ENCODE measurements at places on chromosomes 2 and 18.

- DNase-seq = peak; percentile 8
Measured at GRCh38 chr18:6521803-6522418, 107.2 kb upstream of the L3MBTL4 start.

GRCh38 chr2:227033471-227034148 is 130.4 kb downstream of the COL4A4 start:
- peak; percentile 19 for DNase-seq

GRCh38 chr18:58499527-58500221 is 129.2 kb downstream of the ALPK2 start:
- DNase-seq = no peak

DNA sequence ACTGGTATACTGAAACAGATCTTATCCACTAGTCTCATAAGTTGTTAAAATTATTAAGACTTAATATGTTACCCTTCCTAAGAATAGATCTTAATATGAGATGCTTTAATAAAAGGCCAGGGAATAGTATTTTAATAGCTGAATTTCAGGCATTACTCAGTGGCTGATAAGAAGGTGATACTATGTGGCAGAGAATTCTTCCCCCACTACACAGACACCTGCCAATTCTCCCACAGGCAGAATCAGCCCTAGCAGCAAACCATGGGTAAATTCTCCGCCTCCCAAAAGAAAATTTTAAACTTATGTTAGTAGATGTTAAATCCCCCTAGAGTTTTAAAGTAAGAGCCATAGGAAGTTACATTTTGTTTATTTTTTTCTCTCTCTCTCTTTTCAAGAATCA is 888.8 kb downstream of the LRP1B start:
- no peak for DNase-seq

- DNase-seq = no peak
Measured at GRCh38 chr18:76314496-76314895, 180.5 kb downstream of the ZNF516 start.

DNA sequence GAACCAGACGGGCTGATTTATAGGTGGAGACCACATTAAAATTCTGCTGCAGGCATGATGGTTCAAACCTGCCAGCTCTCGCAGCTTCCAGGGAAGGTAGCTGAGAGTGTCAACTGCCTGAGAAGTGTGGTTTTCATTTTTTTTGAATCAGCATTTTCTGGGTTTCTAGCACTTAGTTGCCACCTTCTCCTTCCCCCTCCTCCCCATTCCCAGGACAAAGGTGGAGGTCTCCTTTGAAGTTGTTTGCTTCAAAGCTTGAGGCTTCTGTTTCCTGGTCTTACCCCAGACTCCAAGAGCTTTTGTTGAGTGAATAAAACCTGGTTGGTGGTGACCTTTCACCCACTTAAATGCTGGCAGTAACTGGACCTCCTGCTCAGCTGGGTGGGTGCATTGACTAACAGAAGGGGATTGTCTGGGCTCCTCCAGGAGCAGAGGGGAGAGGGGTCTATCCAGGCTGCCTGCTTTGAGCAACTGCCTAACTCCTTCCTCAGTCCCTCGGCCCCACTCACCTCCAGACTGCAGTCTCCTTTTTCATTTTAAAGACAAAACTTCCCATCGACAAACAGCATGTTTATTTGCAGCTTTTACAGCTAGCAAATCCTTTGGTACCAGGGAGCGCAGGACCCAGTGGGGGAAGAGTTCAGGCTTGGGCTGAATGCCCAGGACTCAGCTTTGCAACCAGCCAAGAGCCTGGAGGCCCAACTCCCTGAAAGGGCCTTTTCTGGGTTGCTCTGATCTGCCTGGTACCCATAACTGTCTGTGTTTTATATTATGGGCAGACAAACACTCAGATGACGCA is 3.5 kb downstream of the RHOB start:
- no peak for DNase-seq

DNA sequence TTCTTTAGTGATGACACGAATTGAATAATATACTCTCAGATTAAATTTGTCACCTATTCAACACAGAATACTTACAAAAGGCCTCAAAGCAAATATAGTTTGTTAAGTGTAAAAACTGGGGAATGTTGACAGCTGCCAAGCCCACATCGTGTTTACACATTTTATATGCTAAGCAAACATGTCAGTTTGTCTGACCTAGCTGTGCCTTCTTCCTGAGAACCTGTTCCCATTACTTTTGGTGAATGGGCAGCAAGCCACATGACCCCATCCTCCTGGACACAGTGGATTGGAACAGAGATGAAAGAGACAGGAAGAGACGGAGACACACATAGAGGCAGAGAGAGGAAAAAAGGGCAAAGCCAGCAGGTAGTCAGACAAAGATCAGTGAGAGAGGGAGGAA is 22.9 kb upstream of the CUL3 start:
- no peak for DNase-seq

GRCh38 chr2:24730481-24730880 is 62.7 kb downstream of the PTRHD1 start:
- no peak for DNase-seq

GRCh38 chr18:54867131-54867530 is 38.9 kb downstream of the RAB27B start:
- DNase-seq = no peak

DNA sequence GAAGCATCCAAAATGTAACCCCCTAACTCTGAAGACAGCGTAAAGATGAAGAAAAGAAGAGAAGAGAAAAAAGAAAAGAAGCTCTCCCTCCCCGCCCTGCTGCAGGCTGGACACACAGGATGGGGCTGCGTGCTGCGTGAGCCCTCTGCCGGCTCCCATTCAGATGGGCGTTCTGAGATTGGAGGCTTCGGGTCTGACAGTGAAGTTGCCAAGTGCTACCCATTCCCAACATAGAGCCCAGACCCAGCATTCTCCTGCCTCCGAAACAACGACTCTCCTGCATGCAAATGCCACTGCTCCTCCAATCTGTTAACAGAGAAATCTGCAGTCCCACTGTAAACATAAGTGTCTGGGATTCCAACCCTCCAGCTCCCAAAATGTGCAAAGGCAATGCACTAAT is 234.9 kb downstream of the BCL11A start:
- DNase-seq = no peak

GRCh38 chr2:9554921-9555296 is 721 bp downstream of the ADAM17 start:
- peak; percentile 33 for DNase-seq

DNA sequence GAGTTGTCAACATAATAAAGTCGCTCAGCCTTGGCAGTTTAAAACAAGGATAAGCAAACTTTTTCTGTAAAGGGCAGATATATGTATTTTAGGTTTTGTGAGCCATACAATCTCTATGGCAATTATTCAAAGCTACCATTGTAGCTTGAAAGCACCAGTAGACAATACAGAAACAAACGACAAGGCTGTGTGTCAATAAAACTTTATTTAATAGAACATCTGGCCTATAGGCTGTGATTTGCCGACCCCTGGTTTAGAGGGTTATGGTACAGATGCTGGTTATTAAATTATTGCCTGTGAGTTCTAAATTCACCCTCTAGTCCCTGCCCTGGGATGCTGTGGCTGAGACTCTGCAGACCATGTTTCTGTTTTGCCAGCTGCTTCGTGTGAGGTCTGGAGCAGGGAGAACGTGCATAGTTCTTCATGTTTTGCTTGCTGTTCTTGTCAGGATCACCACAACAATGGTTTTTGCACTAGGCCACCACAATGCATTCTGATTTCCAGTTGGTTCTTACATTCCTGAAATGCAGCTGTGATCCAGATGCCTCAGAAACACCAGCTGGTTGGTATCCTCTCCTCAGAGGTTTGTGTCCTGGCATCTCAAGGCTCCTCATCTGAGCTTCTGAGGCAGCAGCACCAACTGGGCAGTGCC is 46.6 kb downstream of the ICOS start:
- no peak for DNase-seq

GRCh38 chr2:184532551-184532950 is 65.8 kb upstream of the ZNF804A start:
- no peak for DNase-seq

DNA sequence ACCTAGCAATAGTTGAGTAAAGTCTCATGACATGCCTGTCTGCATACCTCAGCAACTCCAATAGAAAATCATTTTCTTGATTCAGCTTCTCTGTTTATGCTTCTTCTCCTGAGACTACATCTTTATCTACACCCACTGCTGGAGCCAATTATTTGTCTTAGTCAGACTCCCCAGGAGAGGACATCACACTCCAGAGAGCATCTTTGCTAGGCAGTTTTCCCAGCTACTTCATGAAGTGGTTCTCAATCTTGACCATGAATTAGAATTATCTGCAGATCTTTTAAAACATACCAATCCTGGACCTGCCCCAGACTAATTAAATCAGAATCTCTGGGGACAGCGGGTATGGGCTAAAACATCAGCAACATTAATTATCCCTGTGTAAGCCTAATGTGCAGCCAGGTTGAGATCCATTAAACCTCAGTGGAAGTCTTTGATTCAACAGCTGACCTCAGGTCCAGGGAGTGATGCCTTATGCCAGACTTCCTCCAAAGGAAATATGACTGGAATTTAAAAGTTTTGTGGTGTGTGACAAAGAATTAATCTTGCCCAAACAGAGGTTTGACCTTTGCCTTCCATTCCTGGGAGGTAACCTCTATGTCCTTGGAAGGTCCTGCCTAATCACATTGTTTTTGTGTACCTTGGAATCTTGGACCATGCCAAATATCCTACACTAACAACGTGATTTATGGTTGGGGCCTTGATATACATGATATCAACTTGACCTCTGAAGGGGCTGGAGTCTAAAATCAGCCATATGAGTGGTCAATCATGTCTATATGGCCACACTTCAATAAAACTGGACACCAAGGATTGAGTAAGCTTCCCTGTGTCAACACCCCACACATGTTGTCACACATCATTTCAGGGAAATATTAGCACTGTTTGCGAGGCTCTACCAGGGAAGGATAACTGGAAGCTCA is 99.3 kb upstream of the DNAJC10 start:
- DNase-seq = no peak

DNA sequence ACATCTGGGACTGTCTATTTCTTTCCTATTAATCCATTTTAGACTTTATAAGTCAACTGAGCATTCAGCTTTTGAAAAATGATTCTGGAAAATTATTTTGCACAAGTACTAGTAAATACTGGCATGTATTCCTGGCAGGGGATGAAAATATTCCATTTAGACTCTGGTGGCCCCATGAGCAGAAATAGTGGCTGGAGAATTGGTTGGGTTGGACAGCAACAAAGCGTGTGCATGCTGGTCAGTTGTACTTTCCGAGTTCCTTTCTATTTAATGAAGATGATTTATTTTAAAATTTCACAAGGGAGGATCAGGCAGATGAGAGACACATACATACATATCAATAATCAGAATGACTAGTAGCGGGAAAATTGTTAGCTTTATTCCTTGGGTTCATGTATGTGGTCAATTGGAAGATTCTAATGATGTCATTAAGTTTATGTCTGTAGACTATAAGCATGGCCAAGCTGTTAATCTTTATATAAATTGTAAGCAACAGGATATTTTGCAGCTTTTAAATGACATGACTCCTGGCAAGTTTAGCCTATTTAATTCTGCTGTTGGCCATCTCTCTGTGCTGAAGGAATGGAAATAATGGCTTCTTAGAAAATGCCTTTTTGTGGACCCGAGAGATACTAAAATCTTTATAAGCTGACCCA is 541.6 kb downstream of the SLC4A3 start:
- DNase-seq = no peak

- no peak for DNase-seq
Measured at GRCh38 chr2:164839914-164840457, 1.6 kb downstream of the COBLL1 start.

DNA sequence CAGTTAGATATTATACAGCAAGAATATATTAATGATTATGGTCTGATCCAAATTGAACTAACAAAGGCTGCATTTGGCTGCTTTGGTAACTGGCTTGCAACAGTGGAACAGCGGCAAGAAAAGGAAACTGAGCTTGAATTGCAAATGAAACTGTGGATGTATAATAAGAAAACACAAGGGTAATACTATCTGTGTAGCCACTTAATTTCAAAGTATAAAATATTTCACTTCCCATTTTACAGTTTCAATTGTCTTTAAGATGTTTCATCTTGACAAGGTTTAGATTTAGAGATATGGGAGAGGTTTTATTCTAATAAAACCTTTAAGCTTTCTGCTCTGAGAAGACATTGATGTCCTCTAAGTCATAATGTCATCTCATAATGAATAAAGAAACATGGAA is 23.8 kb downstream of the WDR75 start:
- DNase-seq = no peak

- DNase-seq = no peak
Measured at GRCh38 chr2:169975221-169975620, 148.0 kb downstream of the UBR3 start.

DNA sequence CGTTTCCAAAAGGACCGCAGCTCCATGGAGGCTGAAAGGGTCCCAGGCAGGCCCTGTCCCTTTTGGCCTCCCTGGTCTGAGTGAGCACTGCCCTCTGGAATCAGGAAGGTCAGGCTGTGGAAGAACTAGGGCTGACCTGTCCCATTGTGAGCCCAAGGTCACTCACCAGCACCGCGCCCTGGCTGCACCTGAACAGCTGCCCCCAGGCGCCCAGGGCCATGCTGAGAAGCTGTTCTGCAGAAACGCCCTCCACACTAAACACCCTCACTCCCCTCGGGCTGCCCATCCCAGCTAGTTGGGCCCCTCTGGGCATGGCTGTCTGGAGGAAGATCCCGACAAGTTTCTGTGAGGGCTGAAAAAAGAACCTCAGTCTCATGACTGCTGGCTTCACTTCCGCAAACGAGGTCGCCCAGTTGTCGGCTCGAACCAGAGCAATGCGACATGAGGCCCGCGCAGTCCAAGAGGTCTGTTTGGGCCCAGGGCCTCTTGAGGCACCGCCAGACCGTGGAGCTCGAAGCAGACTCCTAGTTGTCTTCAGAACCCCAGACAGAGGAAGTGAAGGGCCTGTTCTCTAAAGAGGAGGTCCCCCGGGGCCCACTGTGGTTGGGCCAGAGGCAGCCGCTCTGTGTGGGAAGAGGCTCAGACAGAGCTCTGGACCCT is 64.4 kb downstream of the INPP5D start:
- no peak for DNase-seq

Data from stimulated activated CD4-positive, alpha-beta T cell treated with anti-CD3 and anti-CD28 coated beads, Interleukin-2, amount 100 ng/mL, for 24 hours (primary cell).